ENCODE measurements at places on chromosomes 4 and X. TPM values are rescaled to one million over a fixed set of nuclear protein-coding genes. Genes with fewer than 3 reads are reported as not detected.

ESX1 gene
- not detected for total RNA-seq

CTAG1B gene
- total RNA-seq: not detected

CPZ gene
- not detected for total RNA-seq

PCSK1N gene
- 1.9 TPM for total RNA-seq

PDHA2 gene
- total RNA-seq: not detected

CYP4V2 gene
- total RNA-seq: 20.4 TPM

GRCh38 chrX:110180176-110180927 lies 137.5 kb downstream of the AMMECR1 start:
- H3K4me3 ChIP-seq: no peak overlapping the region
- H3K27ac ChIP-seq: no peak overlapping the region
- peaks cover 9% of the 10 kb centered on the region for H3K27me3 ChIP-seq
- DNase-seq: no peak
- peaks cover 1% of the 10 kb centered on the region for H3K36me3 ChIP-seq
- H3K4me1 ChIP-seq: peaks cover 12% of the 10 kb centered on the region

DNA sequence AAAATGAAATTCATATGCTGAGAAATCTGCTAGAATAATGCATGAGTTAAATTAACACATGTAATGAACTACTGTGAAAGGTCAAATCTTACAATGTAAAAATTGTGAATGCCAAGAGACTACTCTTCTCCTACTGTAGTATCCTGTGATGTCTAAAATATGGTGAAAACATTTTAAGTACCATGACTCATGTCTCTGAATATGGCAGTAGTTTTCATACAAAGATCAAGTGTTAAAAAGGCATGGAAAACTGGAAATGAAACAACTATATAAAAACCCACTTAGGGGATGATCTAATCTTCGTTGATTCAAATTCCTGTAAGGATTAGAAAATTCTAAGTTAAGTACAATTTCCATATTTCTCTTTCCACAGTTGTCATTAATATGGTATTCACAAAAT lies 221.3 kb downstream of the PPP3CA start:
- peaks cover 34% of the 10 kb centered on the region for H3K4me1 ChIP-seq
- H3K4me3 ChIP-seq: no peak overlapping the region
- no peaks in the 10 kb centered on the region for H3K27me3 ChIP-seq

GRCh38 chrX:1031521-1032430 lies 180.7 kb downstream of the CRLF2 start:
- H3K27me3 ChIP-seq: peaks cover 16% of the 10 kb centered on the region
- H3K27ac ChIP-seq: no peak overlapping the region
- H3K36me3 ChIP-seq: no peaks in the 10 kb centered on the region
- peaks cover 14% of the 10 kb centered on the region for H3K4me1 ChIP-seq

DNA sequence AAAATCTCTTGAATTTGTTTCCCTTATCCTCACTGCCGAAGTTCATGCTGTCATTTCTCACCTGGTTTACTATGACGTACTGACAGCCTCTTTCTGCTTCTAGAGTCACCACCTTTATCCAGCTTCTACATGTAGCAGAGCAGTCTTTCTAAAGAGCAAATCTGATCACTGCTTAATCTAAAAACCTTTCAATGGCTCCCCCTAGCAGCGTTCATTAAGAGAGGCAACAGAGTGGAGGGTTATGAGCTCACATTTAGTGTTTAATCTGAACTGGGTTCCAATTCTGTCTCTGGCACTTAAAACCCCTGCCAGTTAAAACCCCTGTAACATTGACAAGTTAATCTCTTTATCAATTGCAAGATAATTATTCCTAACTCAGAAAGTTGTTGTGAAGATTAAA lies 4.4 kb downstream of the RBPJ start:
- H3K36me3 ChIP-seq: peaks cover 2% of the 10 kb centered on the region
- H3K27ac ChIP-seq: peak overlapping the region; percentile 29
- no peaks in the 10 kb centered on the region for H3K27me3 ChIP-seq

DNA sequence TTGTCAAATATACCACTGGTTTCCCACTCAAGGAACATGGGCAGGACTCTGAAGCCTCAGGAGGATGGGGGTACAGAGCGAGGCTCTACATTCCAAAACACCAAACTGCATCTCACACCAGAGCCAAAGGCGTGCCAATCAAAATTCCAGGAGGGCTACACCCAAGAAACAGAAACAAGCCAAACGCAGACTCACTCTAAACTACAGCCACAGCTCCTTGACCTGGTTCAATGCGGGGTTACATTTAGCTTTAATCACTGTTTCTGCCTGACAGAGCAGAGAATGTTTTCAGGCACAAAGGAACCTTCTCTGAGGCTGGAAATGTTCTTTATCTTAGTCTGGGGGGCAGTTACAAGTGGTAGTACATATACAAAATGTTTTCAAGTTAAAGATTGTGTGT lies 2121.5 kb upstream of the AGA start:
- no peak overlapping the region for H3K27ac ChIP-seq
- H3K4me1 ChIP-seq: no peaks in the 10 kb centered on the region

- no peak overlapping the region for H3K4me3 ChIP-seq
- peaks cover 61% of the 10 kb centered on the region for H3K27me3 ChIP-seq
- peaks cover 5% of the 10 kb centered on the region for H3K4me1 ChIP-seq
- no peak overlapping the region for H3K27ac ChIP-seq
- peak; percentile 3 for DNase-seq
Observed at GRCh38 chrX:38052096-38052495, 45.7 kb downstream of the SYTL5 start.

DNA sequence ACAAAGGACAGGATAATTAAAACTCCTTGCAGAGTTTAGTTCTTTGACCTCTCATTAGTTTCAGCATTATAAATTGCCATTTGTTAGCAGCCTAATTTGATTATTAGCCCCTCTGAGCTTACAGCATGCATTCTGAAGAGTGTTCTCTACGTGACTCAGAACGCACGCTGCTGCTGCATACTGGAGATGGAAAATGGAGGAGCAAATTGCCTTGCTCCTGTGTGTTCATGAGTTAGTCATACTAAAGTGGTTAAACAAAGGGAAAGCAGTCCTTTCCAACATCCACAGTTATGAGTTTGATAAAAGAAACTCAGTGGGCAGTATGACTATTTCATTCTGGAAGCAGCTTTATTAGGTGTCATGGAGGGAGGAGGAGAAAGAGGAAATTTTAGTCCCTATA lies 922.5 kb downstream of the RPA4 start:
- H3K4me3 ChIP-seq: no peak overlapping the region
- H3K36me3 ChIP-seq: peaks cover 3% of the 10 kb centered on the region
- H3K4me1 ChIP-seq: no peaks in the 10 kb centered on the region
- no peak for DNase-seq

DNA sequence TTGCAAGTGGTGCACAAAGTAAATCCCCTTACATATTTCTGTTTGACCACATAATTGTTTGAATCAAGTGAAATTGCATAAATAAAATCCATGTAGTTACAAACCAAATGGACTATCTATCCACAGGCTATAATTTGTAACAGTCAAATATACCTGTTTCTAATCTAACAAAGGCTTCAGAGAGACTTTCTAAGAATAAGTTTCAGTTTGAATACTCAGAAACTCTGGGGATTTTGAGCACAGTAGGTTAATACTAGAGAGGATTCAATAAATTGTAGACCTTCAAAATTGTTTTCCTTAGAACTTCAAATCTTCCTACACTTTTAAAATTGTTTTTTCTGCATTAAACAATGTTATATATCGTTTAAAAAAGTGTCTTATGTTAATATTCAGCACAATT lies 1250.1 kb downstream of the NLGN4X start:
- no peaks in the 10 kb centered on the region for H3K27me3 ChIP-seq
- H3K36me3 ChIP-seq: peaks cover 7% of the 10 kb centered on the region
- H3K4me3 ChIP-seq: no peak overlapping the region
- no peak for DNase-seq
- H3K27ac ChIP-seq: no peak overlapping the region
- no peaks in the 10 kb centered on the region for H3K4me1 ChIP-seq

GRCh38 chr4:138636781-138637180 lies 378.8 kb upstream of the NOCT start:
- no peaks in the 10 kb centered on the region for H3K4me1 ChIP-seq
- no peaks in the 10 kb centered on the region for H3K27me3 ChIP-seq
- DNase-seq: no peak
- H3K27ac ChIP-seq: no peak overlapping the region
- H3K4me3 ChIP-seq: no peak overlapping the region
- H3K36me3 ChIP-seq: no peaks in the 10 kb centered on the region

DNA sequence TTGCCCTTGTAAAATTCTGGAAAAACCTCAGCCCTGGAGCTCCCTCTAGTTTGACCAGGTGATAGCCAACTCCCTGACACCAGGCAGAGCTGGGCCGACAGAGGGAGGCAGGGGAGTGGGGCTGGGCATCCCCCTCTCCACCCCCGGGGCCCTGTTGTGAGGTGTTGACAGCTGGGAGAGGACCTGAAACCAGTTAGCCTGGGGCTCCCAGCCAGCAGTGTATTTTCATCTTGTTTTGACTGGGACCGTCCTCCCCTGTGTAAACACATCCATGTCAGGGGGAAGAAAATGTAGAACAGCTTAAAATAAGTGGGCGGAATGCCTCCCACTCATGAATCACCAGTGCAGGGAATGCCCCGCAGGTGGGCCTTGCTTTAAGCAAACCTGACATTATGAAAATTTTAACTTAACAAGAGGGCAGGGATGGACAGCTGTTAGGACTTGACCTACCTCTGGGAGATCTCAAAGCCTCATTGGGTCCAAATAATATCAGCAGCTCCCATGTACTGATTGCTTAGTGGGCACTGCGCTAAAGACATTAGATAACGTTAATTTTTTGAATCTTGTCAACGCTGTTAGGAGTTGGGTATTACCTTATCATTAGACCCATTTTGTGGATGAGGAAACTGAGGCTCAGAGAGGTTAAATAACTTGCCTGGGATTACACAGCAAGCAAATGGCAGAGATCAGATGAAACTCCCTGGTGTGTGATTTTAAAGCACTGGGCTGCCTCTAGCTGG lies 45.9 kb downstream of the TSC22D3 start:
- no peak for DNase-seq
- H3K27ac ChIP-seq: no peak overlapping the region
- H3K36me3 ChIP-seq: no peaks in the 10 kb centered on the region
- no peak overlapping the region for H3K4me3 ChIP-seq

GRCh38 chr4:40992472-40993295 lies 221.7 kb downstream of the APBB2 start:
- H3K27me3 ChIP-seq: peaks cover 14% of the 10 kb centered on the region
- H3K27ac ChIP-seq: no peak overlapping the region
- DNase-seq: no peak
- no peak overlapping the region for H3K4me3 ChIP-seq

GRCh38 chrX:41445781-41446358 lies 1.3 kb upstream of the NYX start:
- peaks cover 36% of the 10 kb centered on the region for H3K4me1 ChIP-seq
- no peak for DNase-seq
- peaks cover 33% of the 10 kb centered on the region for H3K27me3 ChIP-seq
- no peaks in the 10 kb centered on the region for H3K36me3 ChIP-seq
- no peak overlapping the region for H3K27ac ChIP-seq

GRCh38 chr4:17636341-17636695 lies 21.9 kb downstream of the MED28 start:
- H3K36me3 ChIP-seq: peaks cover 6% of the 10 kb centered on the region
- no peaks in the 10 kb centered on the region for H3K4me1 ChIP-seq
- no peak overlapping the region for H3K4me3 ChIP-seq
- H3K27ac ChIP-seq: no peak overlapping the region

- no peaks in the 10 kb centered on the region for H3K36me3 ChIP-seq
- no peak overlapping the region for H3K27ac ChIP-seq
- no peaks in the 10 kb centered on the region for H3K27me3 ChIP-seq
- no peak overlapping the region for H3K4me3 ChIP-seq
- DNase-seq: no peak
- peaks cover 11% of the 10 kb centered on the region for H3K4me1 ChIP-seq
Observed at GRCh38 chrX:120726294-120726693, 96.4 kb upstream of the C1GALT1C1 start.

GRCh38 chr4:42865572-42866189 lies 26.8 kb upstream of the GRXCR1 start:
- H3K4me1 ChIP-seq: no peaks in the 10 kb centered on the region
- no peaks in the 10 kb centered on the region for H3K36me3 ChIP-seq
- H3K27me3 ChIP-seq: peaks cover 13% of the 10 kb centered on the region
- no peak overlapping the region for H3K27ac ChIP-seq
- no peak overlapping the region for H3K4me3 ChIP-seq

DNA sequence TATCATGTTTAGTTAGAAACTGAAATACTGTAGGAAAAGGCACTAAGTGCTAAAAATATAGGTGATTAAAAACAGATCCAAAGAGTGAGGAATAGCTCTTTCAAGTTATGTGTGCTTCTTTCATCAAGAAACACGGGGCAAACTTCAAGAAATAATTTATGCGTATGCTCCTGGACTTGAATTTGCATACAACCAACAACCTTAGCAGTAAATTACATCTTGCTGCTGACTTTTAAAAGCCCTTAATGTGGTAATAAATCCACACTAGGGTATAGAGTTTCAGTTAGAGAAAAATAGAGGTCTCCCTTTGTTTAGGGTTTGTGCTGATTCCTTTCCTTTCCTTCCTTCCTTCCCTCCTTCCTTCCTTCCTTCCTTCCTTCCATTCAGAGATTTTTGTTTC lies 94.5 kb upstream of the GC start:
- H3K27me3 ChIP-seq: no peaks in the 10 kb centered on the region
- no peak for DNase-seq
- H3K4me1 ChIP-seq: no peaks in the 10 kb centered on the region
- no peak overlapping the region for H3K4me3 ChIP-seq

DNA sequence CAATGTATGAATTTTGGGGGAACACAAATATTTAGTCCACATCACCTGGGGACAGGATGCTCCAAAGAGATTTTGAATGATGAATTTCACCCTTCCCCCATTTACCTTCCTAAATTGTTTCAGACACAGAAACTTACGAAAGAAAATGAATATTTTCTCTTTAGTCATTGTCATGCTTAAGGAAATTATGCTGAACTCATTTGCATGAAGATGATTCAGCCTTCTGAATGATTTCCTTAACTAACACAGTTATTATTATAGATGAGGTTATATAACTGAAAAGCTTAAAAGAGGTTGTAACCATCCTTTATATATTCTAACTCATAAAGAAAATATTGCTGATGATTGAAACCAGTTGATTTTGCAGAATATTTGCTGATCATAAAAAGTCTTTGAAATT lies 61.1 kb downstream of the KCNIP4 start:
- no peak overlapping the region for H3K4me3 ChIP-seq
- H3K27me3 ChIP-seq: no peaks in the 10 kb centered on the region
- H3K27ac ChIP-seq: no peak overlapping the region
- H3K4me1 ChIP-seq: no peaks in the 10 kb centered on the region
- no peak for DNase-seq

- no peaks in the 10 kb centered on the region for H3K4me1 ChIP-seq
- no peak for DNase-seq
- no peak overlapping the region for H3K27ac ChIP-seq
- no peak overlapping the region for H3K4me3 ChIP-seq
Observed at GRCh38 chr4:61068745-61069144, 131.4 kb upstream of the ADGRL3 start.

- peaks cover 42% of the 10 kb centered on the region for H3K27me3 ChIP-seq
- no peaks in the 10 kb centered on the region for H3K36me3 ChIP-seq
- H3K4me1 ChIP-seq: no peaks in the 10 kb centered on the region
- DNase-seq: no peak
Observed at GRCh38 chr4:173573725-173574124, 43.7 kb upstream of the HAND2 start.

- no peak overlapping the region for H3K27ac ChIP-seq
- H3K27me3 ChIP-seq: peaks cover 18% of the 10 kb centered on the region
- no peak overlapping the region for H3K4me3 ChIP-seq
- H3K36me3 ChIP-seq: no peaks in the 10 kb centered on the region
Observed at GRCh38 chrX:39603230-39603629, 494.5 kb downstream of the BCOR start.
